BE2C (cell line): ENCODE measurements at places on chromosomes 5 and 9.

GRCh38 chr9:73962792-73963191 is 534.3 kb upstream of the RORB start:
- no peak for DNase-seq

- DNase-seq, result no peak
Measured at GRCh38 chr9:114482593-114482992, 22.7 kb downstream of the WHRN start.

GRCh38 chr9:676780-677438 is 164.6 kb upstream of the DMRT1 start:
- DNase-seq, result no peak

DNA sequence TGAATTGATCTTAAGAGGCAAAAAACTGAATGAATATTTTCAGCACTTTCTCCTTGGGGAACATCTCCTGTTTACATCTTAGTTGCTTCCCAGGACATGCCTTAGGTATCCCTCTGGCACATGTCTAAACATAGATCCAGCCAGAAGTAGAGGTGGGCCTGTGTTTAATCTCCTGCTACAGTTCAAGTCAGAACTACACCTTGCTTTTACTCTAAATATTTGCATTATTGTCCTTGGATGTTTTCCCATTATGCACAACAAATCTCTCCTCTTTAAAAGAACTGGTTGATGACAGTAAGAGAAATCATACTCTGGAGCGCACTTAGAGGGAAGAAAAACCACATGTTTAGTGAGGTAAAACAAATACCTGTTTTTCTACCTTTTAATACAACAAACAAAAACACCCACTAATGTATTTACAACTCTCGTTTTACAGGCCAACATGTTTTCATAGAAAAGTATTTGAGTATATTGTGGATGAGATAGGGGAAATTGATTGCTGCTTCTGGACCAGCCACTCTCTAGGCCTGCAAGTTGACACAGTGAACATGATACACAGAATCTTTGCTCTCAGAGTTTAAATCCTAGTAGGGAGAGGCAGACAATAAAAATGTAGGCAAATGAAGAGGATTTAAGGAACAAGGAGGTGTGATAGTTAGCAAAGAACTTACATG is 32.3 kb downstream of the TNFAIP8 start:
- DNase-seq, result no peak

- no peak for DNase-seq
Measured at GRCh38 chr5:166302166-166302565, 1989.3 kb upstream of the WWC1 start.

DNA sequence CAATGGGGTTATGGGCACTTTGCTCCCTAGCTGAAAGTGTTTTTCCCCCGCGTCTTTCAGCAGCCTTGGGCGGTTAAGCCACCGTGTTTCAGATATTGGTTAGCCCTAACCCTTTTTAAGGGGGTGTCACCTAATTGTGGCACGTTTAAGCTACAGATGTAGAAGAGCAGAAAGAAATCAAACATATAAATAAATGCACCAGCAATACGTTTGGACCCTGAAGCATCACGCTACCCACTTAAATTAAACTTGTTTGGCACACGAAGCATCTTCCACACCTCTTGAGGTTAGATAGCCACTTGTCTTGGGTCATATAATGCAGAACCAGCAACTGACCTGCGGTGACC is 768 bp downstream of the YTHDC2 start:
- no peak for DNase-seq

DNA sequence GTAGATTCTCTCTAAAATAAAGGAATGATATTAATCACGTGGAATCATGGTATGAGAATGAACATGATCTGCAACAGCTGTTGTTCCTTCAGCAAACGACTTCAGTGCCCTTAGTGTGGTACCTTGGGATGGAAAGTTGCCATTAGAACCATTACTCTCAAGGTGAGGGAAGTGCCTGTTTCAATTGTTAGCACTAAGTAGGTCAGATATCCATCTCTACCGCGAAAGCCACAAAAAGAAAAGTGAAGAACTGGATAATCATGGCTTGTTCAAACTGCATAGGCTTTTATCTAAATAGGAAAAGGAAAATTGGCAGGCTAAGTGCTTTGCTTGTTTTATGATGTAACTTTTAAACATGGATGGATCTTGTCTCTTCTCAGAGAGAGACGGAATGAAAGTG is 380.7 kb downstream of the MRPS30 start:
- peak; percentile 24 for DNase-seq

GRCh38 chr5:154081246-154081645 is 42.5 kb downstream of the MFAP3 start:
- no peak for DNase-seq

GRCh38 chr5:55657443-55657842 is 54.7 kb downstream of the SLC38A9 start:
- no peak for DNase-seq

DNA sequence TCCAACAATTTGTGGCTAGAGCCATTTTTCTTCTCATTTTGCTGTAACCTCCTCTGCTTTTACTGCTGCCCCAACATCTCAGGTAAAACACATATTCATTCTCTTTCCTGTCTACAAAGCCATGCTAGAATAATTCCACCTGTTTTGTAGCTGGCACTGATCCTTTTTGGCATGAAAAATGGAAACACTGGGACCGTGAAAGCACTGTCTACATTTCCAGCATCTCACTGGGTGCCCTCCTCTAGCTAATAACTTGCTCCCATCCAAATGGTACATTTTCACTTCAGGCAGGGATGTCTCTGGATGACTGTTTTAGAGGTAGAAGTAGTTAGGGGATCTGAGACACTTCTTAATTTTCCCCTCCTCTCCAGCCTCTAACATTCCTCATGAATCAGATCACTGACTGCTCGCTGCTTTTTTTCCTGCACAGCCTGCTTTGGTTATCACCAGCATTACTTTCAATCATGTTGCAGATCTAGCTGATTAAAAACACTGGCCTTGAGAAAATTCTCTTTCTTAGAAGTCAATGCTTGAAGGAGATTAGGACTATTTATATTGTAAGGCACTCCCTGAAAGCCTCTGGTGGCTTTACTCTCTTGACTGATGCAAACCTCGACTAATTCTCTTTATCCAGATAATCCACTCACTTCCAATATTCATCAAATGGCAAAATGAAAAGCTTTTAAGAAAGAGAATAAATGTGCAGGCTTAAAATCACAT is 1312.6 kb upstream of the DMAC1 start:
- DNase-seq, result no peak
